ENCODE measurements at places on chromosomes 5 and 9.

- no peak for DNase-seq
These were observed 105.8 kb downstream of the GABBR2 start for GRCh38 chr9:98602839-98603500.

DNA sequence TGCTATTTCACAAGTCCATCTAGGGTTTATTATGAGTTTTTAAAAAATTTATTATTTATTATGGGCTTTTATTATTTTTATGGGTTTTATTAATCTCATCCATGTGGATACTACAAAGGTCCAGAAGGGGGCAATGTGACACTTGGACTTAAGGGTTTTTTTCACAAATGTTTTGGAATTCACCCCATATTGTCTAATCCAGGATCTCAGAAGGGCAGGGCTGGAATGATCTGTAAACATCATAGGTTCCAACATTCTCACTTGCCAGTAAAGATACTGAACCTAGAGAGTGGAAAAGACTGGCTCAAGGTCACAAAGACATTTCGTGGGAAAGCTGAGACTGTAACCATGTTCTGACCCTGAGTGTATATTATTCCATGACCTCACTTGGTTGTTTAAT, 35.6 kb downstream of the NIM1K start:
- DNase-seq, result no peak

- no peak for DNase-seq
These were observed 584.4 kb upstream of the ACO1 start for GRCh38 chr9:31799953-31800609.

GRCh38 chr5:107661038-107661649, 9.6 kb downstream of the EFNA5 start:
- no peak for DNase-seq

DNA sequence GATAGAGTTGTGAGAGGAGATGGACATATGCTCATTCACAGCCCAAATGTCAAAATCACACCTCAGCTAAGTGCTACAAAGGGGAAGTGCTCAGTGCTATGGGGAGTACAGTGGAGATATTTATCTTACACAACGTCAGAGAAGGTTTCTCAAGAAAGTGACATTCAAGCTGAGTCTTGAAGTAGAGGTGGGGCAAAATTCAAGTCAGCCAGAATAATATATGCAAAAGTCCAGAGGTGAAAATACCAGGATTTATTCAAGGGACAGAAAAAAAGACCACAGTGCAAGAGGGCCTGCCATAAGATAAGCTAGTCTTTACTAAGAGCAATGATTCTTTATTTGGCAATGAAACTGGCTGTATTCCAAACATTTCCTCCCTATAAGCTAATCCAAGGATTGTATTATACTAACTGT, 327.8 kb upstream of the PIK3R1 start:
- no peak for DNase-seq

GRCh38 chr5:75457691-75458090, 53.7 kb downstream of the CERT1 start:
- DNase-seq, result no peak
